ENCODE measurements at places on chromosomes 16 and 17.

- DNase-seq: no peak
Observed at GRCh38 chr17:17668775-17669579, 12.3 kb upstream of the RAI1 start.

- no peak for DNase-seq
Observed at GRCh38 chr16:57318240-57318970, 33.9 kb upstream of the PLLP start.

DNA sequence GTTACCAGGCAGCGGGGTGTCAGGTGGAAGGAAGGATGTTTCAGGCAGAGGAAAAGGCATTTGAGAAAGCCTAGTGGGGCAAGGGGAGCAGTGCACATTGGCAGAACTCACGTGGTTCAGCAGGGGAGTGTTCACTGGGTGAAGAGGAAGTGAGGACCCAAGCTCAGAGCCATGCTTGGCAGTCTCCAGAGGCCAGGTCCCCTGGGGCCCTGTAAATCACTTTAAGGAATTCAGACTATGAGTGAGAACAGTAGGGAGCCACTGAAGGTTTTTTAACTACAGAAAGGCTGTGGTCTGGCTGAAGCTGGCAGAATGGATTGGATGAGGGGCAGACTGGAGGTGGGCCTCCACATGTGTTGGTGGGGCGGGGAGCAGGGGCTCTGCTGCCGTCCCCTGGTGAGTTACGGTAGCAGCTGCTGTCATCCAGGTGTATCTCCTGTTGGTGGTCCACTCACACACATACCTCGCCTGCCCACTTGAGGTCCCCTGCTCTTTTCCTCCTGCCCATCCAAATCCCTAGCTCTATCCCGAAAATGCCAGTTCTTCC, 5.1 kb downstream of the CLEC16A start:
- DNase-seq: no peak

GRCh38 chr17:15145621-15146020, 119.5 kb downstream of the PMP22 start:
- DNase-seq: no peak

GRCh38 chr16:28100810-28101532, 37.5 kb upstream of the GSG1L start:
- no peak for DNase-seq

DNA sequence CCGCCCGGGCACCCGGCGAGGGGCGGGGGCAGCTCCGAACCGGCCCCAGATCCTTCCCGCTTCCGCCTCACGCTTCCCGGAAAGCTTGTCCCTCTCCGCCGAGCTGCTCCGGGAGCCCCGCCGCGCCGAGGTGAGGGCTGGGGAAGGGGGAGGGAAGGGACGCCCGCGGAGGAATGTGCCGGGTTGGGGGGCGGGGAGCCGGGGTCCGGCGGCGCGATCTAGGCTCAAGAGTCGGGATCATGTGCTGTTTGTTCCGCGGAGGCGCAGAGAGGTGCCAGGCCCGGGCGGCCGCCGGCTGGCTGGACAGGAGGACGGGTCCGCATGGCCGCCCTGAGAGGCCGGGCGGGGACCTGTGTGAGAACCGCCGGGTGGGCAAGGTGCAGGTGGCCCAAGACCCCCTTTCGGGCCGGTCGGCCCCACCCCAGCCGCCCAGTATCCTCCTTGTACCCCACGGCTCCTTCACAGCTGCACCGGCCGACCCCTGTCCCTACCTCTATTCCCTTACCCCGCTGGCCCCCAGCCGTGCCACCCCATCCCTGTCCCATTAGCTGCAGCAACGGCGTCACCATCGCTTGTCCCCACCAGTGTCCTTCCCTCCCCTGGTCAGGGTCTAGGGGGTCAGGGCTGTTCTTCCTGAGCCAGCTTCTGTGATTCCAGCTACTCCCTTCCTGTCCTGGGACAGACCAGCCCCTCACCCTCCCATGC, 429 bp downstream of the KIF1C start:
- DNase-seq: no peak

DNA sequence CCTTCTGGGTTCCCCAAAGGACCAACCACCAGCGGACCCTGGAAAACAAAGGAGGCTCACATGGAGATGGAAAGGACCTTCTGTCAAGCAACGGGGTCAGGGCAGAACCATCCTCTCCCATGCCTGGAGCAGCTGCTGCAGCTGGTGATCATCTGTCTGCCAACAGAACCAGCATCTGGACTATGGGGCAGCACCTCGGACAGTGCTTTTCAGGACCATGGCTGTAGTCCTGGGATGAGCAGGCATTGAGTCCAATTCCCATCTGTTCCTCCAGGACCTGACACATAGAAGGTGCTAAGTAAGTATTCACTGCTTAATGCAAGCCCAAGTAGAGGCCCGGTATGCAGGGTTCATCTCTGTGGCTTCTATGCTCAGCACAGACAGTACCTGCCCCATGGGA, 304.7 kb downstream of the XYLT1 start:
- no peak for DNase-seq

- no peak for DNase-seq
Observed at GRCh38 chr17:40541060-40541872, 24.0 kb downstream of the CCR7 start.

Measured in stimulated activated CD4-positive, alpha-beta T cell treated with anti-CD3 and anti-CD28 coated beads, TNF-alpha, amount 100 ng/mL, for 1 hour (primary cell).